ENCODE measurements at places on chromosomes 2 and 18. TPM values are rescaled to one million over a fixed set of nuclear protein-coding genes. Genes with fewer than 3 reads are reported as not detected.

LOXHD1 gene
- total RNA-seq: not detected

GALNT14 gene
- total RNA-seq: not detected

PSD4 gene
- total RNA-seq: 146 TPM

SIX3 gene
- not detected for total RNA-seq

STPG4 gene
- not detected for total RNA-seq

PPP4R3B gene
- total RNA-seq: 110 TPM

LDLRAD4 gene
- total RNA-seq: 8.7 TPM

LINC00305 gene
- not detected for total RNA-seq

ALPI gene
- not detected for total RNA-seq

MPV17 gene
- 98.0 TPM for total RNA-seq

DAW1 gene
- not detected for total RNA-seq

C2orf81 gene
- total RNA-seq: not detected

CACNB4 gene
- total RNA-seq: under 0.01 TPM

DLX2 gene
- not detected for total RNA-seq

TM4SF20 gene
- not detected for total RNA-seq

RND3 gene
- 10.3 TPM for total RNA-seq

TMEM163 gene
- total RNA-seq: 0.58 TPM

KATNAL2 gene
- 3.7 TPM for total RNA-seq

CYS1 gene
- not detected for total RNA-seq

AFTPH gene
- total RNA-seq: 93.6 TPM

TXNDC2 gene
- not detected for total RNA-seq

GBX2 gene
- not detected for total RNA-seq

NLRC4 gene
- total RNA-seq: not detected

ST6GAL2 gene
- total RNA-seq: 5.8 TPM

RIT2 gene
- total RNA-seq: not detected

FKBP7 gene
- 31.4 TPM for total RNA-seq

All from stomach (tissue), 19 donors.